ENCODE measurements at places on chromosomes 1 and 21.

GRCh38 chr1:212752934-212753497, 38.6 kb downstream of the NSL1 start:
- DNase-seq, result no peak

GRCh38 chr1:12170263-12170671, 3.5 kb downstream of the TNFRSF1B start:
- no peak for DNase-seq

DNA sequence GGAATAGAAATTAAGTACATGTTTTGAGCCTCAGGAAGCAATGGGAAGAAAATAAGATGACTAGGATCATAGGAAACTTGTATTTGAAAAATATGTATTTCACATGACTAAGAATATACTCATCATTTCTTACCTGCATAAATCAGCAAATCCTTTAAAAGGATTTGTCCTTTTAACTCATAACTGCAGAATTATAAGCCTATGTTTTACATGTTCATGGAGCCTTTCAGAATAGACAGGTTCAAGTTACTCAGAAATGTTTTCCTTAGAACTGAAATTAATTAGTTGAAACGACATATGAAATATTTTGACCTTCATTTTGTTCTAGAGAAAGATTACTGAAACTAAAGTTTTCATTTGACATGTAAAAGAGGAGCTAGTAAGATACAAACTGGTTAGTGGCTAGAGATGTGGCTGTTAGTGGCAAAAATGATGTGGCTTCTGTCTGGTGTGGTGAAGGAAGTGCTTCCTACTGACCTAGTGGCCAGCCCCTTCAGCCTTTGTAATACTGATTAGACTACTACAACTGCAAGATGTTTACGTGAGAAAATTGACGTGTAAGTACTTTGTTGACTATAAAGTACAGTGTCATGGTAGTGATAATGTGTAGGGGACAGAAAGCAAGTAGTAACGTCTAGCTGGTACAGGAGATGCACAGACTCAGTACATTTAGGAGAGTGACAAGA, 54.7 kb downstream of the PACC1 start:
- no peak for DNase-seq

DNA sequence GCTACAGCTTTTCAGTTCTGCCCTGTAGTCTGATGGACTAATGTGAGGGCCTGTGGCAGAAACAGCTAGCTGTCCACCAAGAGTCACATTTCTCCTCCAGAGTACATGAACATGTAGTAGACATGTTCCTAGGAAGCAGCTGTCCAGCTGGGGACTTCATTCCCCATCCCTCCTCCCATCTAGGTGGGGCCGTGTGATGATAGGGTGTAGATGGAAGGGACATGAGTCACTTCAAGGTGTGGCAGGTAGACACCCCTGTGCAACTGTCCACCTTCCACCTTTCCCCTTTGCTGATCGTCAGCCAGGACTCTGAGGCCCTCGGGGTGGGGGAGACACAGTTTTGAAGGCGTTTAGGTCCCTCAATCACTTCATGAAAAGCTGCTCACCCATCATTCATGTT, 3.6 kb upstream of the RD3 start:
- no peak for DNase-seq

DNA sequence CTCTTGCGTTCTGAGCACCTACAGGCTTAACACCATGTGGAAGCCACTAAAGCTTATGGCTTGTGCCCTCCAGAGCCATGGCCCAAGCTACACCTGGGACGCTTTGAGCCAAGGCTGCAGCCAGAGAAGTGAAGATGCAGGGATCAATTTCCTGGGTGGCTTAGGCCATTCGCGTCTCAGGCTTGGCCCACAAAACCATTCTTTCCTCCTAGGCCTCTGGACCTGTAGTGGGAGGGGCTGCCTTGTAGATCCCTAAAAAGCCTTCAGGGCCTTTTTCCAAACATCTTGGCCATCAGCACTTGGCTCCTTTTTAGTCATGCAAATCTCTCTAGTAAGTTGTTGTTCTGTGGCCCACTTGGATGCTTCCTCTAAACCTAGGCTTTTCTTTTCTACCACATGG, 401.7 kb upstream of the RUNX1 start:
- DNase-seq, result no peak

GRCh38 chr1:29309075-29309474, 72.8 kb downstream of the PTPRU start:
- DNase-seq, result no peak

DNA sequence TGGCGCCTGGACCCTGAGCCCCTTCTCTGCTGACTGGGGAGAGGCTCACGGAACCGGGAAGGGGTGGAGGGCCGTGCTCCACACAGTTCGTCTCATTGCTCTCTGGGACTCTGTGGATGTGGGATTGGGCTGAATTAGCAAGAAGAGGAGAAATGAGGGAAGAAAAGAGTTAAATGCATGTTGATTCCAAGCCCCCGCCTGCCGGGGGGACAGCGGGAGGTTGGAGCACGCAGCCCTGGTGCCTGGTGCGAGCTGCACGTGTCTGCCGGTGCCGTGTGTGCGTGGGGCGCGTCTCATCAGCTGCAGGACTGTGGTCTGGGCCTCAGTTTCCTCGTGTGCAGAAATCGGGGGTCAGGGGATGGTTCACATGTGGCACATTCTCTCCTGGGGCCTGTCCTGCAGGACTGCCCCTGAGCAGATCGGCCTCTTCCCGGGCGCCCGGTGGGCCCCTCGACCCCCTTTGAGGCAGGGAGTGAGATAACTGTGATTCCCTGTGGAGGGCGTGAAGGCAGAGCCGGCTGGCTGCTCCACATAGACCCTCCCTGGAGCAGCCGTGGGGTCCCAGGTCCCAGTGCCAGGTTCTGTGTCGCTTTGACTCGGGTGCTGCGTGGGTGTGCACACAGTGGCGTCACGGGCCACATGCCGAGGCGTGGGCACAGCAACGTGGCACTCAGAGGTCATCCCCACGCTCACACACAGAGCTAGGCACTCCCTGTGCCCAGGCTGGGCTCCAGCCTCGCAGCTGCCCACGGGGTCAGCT, 11.4 kb downstream of the SAMD11 start:
- DNase-seq, result no peak

DNA sequence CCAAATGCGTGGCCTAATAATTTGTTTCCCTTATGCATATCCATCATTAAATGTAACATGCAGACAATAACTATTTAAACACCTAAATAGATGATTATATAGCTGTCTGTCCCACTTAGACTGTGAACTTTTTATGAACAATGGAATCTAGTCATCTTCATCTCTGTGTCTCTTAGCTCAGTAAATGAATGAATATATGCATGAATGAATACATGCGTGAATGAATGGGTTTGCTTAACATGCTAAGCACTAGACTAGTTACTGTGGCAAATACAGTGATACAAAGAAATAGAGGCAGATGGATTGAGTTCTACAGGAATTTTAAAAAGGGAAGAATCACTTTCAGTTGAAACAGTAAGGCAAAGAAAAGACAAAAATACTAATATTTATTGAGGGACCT, 232.0 kb downstream of the FGGY start:
- DNase-seq, result no peak

DNA sequence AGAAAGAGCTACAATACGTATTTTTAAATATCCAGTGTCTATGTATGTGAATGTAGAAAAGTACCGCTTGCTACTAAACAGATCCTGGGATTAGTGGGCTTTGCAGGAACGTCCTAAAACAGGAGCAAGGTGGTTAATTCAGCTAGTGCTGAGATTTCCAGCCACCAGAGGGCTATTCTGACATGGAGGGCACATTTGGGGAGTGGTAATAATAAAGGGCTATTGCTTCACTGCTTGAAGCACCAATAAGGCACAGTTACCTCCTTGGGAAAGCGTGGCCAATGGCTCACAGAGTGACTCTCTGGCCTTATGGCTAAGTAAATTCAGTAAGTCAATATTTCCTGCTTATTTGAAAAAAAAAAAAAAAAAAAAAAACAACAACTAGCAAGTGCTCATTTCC, 152.4 kb downstream of the GABPA start:
- DNase-seq, result no peak

DNA sequence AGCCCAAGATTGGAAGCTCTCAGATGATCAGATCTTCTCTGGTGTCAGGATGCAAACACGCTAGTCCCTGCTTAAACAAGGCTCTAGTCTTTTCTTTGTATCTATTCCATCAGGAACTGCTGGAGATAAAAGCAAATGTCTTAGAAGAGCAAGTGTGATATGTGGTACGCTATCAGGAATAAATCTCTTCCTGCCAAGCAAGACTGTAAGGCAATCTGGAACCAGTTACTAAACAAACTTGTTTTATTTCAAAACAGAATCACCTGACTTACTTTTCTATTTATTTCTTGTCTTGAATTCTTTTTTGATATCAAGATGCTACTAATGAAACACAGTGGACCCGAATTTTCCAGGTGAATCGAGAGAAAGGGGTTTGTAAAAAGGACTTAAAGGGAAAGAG, 139.9 kb upstream of the ZNF644 start:
- DNase-seq, result no peak

DNA sequence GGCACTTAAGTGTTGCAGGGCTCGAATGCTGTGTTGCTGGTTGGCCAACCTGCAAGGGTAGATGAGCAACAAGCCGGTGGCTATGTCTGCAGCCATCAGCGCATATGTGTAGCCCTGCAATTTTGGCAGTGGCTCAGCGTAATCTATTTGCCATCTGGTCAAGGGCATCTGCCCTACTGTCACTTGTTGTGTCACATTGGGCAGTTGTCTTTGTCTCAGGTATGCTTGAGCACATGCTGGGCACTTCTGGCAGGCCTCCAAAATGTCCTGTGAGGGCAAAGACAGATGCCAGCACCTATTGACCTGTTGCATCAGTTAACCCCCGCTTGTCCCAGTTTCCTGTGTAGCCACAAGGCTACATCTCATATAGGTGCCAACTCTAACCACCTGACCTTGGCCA, 111.8 kb downstream of the GDAP2 start:
- no peak for DNase-seq

DNA sequence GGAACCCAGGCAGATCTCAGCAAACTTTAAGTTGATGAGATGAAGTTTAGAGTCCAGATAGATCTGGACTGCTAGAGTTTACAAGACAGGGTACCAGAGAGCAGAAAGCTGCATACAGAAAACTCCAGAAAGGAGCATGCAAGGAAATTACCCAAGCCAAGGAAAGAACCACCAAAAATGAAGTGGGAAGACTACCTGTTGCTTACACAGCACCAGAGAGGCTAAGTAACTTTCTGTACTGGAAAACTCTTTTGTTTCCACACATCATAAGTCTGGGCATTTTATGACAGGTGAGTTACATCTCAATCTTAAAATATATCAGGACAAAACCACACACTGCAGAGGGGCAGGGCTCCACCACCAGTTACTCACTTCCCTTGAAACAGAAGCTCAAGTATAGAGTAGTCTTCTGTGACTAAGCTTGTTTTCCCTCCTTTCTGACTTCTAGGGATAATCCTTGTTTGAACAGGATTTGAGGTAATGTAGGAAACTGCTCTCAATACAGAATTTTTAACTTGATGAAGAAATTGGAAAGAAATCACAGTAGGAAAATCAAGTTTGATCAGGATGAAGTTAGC, 17.4 kb upstream of the GJA9 start:
- no peak for DNase-seq

GRCh38 chr1:22133247-22133930, 9.5 kb downstream of the WNT4 start:
- no peak for DNase-seq

DNA sequence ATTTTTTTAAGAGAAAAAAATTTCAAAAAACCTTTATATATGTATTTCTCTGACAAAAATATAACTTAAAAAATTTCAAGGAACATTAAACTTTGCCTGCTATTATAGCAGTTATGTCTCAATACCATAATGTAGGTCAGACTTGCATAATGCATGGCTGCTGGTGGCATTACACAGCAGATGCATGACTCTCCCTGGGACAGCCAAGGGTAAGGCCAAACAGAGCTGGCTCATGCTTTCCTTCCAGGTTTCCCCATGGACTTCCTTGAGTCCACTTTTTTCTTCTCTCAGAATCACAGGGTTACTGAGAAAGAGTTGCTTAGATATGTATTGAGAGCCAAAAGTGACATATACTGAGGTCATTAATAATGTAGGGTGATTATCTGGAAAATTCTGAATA, 43.7 kb downstream of the RHOU start:
- DNase-seq, result no peak

Data from NCI-H1930 (cell line).